Lower lobe of right lung (tissue), 2 donors: ENCODE measurements at places on chromosomes 12 and 14.

DNA sequence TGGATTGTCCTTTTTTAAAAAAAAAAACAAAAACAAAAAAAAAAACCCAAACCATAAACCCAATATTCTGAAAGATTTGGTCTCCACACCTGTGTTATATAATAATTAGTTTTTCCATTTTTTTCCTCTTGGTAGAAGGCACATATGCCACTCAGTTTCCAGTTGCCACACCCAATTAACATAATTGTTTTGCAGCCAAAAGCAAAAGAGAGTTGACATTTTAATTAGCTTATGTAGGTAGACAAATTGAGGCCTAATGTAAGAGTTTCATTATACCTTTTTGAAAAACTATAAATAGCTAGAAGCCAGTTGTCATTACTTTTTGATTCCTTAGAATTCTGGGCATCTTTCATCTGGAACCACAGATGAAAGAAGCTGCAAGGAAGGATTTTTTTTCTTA, 21.0 kb downstream of the PTPN11 start:
- no peak for DNase-seq
- no peak overlapping the region for H3K4me3 ChIP-seq
- no peaks in the 10 kb centered on the region for H3K36me3 ChIP-seq
- no peak overlapping the region for H3K27ac ChIP-seq
- H3K27me3 ChIP-seq = no peaks in the 10 kb centered on the region
- no peaks in the 10 kb centered on the region for H3K4me1 ChIP-seq

DNA sequence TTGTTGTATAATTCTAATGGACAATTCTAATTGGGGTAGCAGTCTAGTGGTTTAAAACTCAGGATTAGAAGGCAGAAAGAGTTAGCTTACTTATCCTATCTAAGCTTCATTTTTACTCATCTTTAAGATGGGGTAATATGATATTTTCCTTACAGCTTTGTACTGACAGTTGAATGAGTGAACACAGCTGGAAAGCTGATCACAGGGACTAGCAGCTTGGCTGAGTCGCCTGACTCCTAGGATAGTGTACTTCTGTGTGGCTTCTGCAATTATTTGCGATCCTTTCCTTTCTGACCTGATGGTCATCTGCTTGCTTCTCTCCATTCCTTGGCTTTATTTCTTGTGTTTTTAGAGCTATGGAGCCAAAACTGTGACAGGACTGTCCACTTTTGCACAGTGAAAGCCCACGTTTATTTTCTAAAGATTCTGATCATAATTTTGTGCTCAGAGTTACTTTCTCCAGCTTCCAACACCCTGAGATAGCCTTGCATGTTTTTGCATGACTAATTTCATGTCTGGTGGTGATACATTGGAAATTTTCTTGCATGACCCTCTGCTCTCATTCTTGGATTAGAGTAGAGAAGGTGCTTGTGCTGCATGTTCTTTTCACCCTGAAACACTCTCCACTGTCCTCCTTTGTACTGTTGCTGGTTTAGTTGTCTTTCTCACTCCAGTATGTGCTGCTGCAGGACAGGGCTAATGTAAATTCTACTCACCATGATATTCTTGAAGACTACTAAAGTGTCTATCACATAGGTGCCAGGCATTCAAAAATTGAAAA, 377.0 kb upstream of the ATP2B1 start:
- no peak for DNase-seq
- H3K27me3 ChIP-seq = no peaks in the 10 kb centered on the region
- no peaks in the 10 kb centered on the region for H3K36me3 ChIP-seq
- no peak overlapping the region for H3K4me3 ChIP-seq
- no peaks in the 10 kb centered on the region for H3K4me1 ChIP-seq
- no peak overlapping the region for H3K27ac ChIP-seq

- no peaks in the 10 kb centered on the region for H3K36me3 ChIP-seq
- peak overlapping the region; percentile 8 for H3K27ac ChIP-seq
- H3K4me3 ChIP-seq = peak overlapping the region; percentile 50
- no peaks in the 10 kb centered on the region for H3K4me1 ChIP-seq
- H3K27me3 ChIP-seq = peaks cover 5% of the 10 kb centered on the region
Observed at GRCh38 chr14:76267322-76268046, 108.5 kb upstream of the ESRRB start.

GRCh38 chr12:57726884-57727757, 11.4 kb downstream of the AGAP2 start:
- DNase-seq = peak; percentile 66
- H3K4me1 ChIP-seq = peaks cover 8% of the 10 kb centered on the region
- H3K27ac ChIP-seq = peak overlapping the region; percentile 60
- H3K27me3 ChIP-seq = peaks cover 4% of the 10 kb centered on the region
- H3K4me3 ChIP-seq = peak overlapping the region; percentile 75
- H3K36me3 ChIP-seq = peaks cover 6% of the 10 kb centered on the region

DNA sequence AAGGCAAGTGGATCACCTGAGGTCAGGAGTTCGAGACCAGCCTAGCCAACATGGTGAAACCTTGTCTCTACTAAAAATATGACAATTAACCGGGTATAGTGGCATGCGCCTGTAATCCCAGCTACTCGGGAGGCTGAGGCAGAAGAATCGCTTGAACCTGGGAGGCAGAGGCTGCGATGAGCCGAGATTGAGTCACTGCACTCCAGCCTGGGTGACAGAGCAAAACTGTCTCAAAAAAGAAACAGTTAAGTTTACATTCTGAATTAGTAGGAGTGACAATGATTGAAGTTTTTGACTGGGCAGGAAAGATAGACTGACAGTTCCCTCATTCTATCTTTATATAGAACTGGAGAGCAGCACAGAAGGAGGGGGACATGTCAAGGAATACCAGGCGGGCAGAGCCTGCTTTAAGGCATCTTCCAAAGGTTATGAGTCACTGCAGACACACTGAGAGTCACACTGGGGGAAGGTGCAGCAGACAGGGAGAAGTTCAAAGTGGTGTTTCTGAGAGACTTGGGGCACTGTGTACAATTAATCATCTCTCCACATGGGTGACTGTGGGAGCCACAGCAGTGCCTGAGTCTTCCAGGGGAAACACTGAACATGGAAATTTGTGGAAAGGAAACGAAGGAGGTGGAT, 42.8 kb upstream of the RNASE3 start:
- peaks cover 3% of the 10 kb centered on the region for H3K27me3 ChIP-seq
- peak overlapping the region; percentile 32 for H3K27ac ChIP-seq
- H3K4me3 ChIP-seq = no peak overlapping the region
- DNase-seq = no peak

DNA sequence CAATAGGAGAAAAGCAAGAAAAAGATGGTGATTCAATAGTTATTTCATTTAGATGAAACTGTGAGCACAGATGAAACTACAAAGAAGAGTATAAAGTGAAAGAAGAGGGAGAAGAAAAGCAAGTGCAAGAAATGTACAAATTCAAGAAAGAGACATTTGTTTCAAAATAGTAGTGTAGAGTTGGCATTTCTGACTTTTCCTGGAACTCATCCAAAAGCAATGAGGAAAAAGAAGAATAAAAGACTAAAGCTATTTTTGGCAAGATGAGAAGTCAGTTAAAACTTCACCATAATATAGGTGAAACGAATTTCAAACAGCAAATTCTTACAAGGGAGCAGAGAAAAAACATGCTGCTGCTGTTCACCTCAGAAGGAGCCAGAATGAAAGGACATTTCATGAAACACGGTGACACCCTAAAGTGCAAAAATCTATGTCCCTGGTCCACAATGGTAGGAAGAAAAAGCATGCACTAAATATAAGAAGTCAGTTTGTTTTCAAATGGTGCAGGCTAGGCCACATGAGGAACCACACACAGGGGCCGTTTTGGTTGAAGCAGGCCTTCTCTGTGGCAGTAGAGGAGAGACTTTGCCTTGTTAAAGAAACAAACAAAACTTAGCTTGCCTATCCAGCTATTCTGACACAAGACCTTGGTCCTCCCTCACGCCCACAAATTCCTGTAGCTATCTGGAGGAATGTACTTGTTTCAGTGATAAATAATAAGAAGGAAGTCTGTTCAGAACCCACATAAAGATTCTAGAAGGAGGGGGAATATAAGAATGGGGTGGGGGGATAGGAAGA, 11.1 kb upstream of the CMAS start:
- H3K36me3 ChIP-seq = no peaks in the 10 kb centered on the region
- peaks cover 8% of the 10 kb centered on the region for H3K4me1 ChIP-seq
- H3K27ac ChIP-seq = no peak overlapping the region
- no peak for DNase-seq
- H3K27me3 ChIP-seq = no peaks in the 10 kb centered on the region

DNA sequence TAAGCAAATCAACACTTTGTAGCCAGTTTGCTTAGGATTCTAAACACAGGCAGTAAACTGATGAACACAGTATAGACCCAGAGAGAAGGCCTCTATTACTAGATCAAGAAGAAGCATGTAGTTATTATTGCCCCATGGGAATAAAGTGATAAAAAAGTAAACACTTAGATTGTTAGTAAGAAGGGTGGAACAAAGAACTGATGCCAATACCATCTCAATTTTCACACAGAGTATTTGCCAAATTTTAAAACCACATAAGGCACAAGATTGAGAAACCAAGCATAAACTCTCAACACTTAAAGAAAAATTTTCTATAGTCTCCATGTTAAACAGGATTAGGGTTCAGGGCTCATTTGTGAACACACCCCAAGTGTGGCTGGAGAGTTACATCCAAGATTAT, 77.0 kb upstream of the SYT1 start:
- no peaks in the 10 kb centered on the region for H3K36me3 ChIP-seq
- no peaks in the 10 kb centered on the region for H3K4me1 ChIP-seq
- no peak overlapping the region for H3K4me3 ChIP-seq
- H3K27ac ChIP-seq = no peak overlapping the region
- DNase-seq = no peak

DNA sequence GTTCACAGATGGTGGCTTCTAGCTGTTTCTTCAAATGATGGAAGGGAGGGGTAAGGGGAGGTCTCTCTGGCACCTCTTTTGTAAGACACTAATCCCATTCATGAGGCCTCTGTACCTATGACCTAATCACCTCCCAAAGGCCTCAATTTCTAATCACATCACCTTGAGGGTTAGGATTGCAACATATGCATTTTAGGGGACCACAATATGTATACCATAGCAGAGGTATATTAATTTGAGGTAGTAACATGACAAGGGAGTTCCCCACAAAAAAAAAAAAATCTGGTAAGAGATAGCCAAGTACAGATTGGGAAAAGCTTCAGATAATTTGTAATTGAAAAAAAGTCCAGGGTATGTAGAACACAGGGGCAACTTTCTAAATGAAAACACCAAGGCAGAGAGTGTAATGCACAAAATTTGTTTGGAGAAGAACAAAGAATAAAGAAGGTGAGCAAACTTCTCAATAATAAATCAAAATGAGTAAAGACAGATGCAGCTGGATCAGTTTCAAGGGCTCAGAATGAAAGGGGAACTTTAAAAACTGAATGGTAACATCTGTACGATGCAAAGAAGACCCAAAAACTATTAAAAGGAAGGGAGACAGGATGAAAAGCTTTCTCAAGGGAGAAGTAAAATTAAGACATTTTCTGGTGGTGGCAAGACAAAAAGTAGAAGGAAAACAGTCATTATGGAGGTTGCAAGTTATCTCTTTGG, 125.5 kb upstream of the DCN start:
- no peaks in the 10 kb centered on the region for H3K4me1 ChIP-seq
- no peaks in the 10 kb centered on the region for H3K36me3 ChIP-seq
- DNase-seq = no peak
- H3K27me3 ChIP-seq = no peaks in the 10 kb centered on the region

- H3K36me3 ChIP-seq = no peaks in the 10 kb centered on the region
- H3K4me3 ChIP-seq = peak overlapping the region; percentile 41
- peaks cover 13% of the 10 kb centered on the region for H3K4me1 ChIP-seq
- peak; percentile 92 for DNase-seq
- no peak overlapping the region for H3K27ac ChIP-seq
Observed at GRCh38 chr12:2034633-2035430, 18.0 kb upstream of the CACNA1C start.

- H3K4me3 ChIP-seq = no peak overlapping the region
- no peaks in the 10 kb centered on the region for H3K4me1 ChIP-seq
- peaks cover 17% of the 10 kb centered on the region for H3K27me3 ChIP-seq
- no peak for DNase-seq
Observed at GRCh38 chr14:69930780-69931379, 51.7 kb downstream of the SMOC1 start.

DNA sequence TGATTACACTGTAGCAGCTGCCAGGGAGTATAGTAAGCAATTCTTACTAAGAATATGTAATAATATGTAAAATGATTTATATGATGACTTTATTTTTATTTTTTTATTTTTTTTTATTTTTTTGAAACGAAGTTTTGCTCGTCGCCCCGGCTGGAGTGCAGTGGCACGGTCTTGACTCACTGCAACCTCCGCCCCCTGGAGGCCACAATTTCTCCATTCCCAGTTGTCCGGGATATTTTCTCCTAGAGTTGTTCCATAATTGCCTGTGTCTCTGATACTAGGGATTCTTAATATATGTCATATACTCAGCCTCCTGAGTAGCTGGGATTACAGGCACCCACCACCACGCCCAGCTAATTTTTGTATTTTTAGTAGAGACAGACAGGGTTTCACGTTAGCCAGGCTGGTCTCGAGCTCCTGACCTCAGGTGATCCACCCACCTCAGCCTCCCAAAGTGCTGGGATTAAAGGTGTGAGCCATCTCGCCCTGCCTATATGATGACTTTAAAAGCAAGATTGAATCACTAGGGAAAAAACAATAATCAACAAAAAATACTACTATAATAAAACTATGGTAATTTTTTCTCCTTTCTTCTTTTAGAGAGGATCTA, 12.2 kb upstream of the ITPR2 start:
- H3K4me1 ChIP-seq = peaks cover 21% of the 10 kb centered on the region
- H3K36me3 ChIP-seq = no peaks in the 10 kb centered on the region
- H3K27me3 ChIP-seq = no peaks in the 10 kb centered on the region
- peak; percentile 63 for DNase-seq

DNA sequence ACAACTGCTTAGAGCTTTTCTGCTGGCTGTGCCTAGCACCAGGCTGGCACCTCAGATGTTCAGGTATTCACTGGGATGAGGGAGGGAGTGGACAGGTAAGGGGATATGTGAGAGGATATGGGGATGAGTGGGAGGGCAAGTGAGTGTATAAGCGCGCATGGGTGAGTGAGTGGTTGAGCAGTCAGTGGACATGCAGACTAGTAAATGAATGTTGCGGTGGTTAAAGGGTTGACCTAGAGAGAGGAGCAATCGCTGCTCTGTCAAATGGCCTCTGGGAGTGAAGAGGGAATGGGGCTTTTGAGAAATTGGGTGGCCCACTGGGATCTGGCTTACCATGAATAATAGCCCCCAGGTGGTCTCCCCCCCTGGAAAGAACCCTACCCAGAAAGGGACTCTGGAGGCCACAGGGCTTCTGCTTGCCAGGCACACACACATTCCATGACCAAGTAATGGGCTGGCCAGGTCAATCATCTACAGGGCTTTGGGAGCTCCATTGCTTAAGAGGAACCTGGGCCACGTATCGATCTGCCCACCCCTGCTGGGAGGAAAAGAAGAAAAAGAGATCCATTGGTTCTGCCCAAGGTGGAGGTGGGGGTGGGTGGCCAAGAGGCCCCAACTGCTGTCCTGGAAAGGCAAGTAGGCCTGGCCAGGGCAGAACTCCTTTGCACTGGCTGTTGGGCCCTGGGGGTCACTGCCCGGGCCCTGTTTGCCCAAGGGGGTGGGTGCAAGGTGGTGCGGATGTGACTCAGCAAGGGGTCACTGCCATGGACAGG, 30.8 kb upstream of the ZFP36L1 start:
- no peaks in the 10 kb centered on the region for H3K27me3 ChIP-seq
- no peaks in the 10 kb centered on the region for H3K36me3 ChIP-seq
- no peak overlapping the region for H3K4me3 ChIP-seq
- DNase-seq = no peak
- no peak overlapping the region for H3K27ac ChIP-seq
- H3K4me1 ChIP-seq = peaks cover 19% of the 10 kb centered on the region

- no peaks in the 10 kb centered on the region for H3K36me3 ChIP-seq
- no peaks in the 10 kb centered on the region for H3K27me3 ChIP-seq
- DNase-seq = no peak
- no peak overlapping the region for H3K4me3 ChIP-seq
Observed at GRCh38 chr12:42961395-42961794, 371.8 kb upstream of the PRICKLE1 start.
